Neuronal stem cell (in vitro differentiated cells): ENCODE measurements at places on chromosomes 12 and 14.

GRCh38 chr14:20978687-20979086, 11.1 kb upstream of the METTL17 start:
- no peak for DNase-seq

- DNase-seq, result no peak
These were observed 33.6 kb downstream of the CMKLR1 start for GRCh38 chr12:108305520-108305919.

DNA sequence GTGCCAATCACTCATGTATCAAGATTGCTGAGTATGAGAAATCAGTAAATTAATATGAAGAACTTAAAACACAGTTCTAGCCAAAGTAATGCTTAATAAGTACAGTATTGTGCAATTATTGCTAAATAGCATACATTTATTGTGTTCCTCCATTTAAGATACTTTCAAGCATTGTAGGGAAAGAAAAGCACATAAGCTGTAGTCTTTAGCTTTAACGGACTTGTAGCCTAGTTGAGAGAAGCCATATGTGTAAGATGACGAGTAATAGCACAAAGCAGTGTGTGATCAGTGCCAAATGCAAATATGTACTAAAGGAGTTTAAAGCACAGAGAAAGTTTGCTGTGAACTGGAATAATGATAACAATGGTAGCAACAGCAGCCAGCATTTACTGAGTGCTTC, 38.1 kb downstream of the ETV6 start:
- DNase-seq, result no peak

- no peak for DNase-seq
These were observed 58.9 kb upstream of the ANKS1B start for GRCh38 chr12:100043631-100044030.

DNA sequence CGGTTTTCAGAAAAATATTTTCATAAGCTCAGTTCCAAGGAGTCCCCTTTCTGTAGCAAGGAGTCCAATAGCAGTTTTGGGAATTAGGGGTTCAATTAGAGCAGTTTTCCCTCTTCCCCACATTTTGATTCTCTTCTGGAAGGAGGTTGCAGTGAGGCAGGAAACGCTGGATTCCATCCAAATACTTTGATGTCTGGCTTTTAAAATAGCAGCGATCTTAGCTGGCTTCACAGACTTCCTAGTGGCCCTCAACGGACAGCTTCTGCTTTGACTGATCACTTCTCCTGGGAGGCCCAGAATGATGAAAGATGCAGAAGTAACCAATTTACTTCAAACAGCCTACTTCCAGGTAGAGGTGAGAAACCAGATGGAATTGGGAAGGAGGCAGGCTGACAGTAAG, 63.1 kb downstream of the C12orf75 start:
- DNase-seq, result no peak

- no peak for DNase-seq
These were observed 12.1 kb downstream of the LTBP2 start for GRCh38 chr14:74599946-74600345.

GRCh38 chr12:94174576-94174975, 26.2 kb downstream of the PLXNC1 start:
- DNase-seq, result no peak

DNA sequence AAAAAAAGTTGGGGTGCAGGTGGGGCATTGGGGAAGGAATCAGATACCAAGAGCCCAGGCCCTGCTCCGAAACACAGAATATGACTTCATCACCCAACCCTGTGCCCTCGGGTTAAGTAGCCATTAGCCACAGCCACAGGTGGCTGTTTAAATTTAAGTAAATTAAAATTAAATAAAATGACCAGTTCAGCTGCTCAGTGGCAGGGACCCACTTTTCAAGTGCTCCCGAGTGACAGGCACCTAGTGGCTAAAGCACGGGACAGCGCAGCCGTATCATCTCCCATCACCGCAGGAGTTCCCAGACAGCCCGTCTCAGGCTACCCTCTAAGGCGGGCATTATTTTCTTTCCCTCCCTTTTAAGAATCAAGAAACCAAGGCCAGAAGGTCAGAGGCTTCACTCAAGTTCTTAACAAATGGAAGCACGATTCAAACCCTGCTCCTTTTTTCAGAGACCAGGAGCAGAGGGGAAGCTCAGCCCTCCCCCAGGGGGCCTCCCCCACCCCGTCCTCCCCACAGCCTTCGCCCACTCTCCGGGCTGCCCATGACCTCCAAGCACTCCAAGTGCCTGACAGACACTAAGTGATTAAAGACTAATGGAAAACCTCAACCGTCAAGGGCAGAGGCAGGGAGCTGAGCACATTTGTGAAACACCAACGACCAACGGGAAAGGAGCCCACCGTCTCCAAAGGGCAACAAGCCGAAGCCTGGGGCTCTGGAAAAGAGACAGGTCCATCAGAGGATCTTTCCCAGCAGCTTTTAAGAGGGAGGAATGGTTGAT, 5.2 kb downstream of the NCOR2 start:
- DNase-seq, result no peak

GRCh38 chr12:113049976-113050742, 6.4 kb upstream of the DTX1 start:
- no peak for DNase-seq

DNA sequence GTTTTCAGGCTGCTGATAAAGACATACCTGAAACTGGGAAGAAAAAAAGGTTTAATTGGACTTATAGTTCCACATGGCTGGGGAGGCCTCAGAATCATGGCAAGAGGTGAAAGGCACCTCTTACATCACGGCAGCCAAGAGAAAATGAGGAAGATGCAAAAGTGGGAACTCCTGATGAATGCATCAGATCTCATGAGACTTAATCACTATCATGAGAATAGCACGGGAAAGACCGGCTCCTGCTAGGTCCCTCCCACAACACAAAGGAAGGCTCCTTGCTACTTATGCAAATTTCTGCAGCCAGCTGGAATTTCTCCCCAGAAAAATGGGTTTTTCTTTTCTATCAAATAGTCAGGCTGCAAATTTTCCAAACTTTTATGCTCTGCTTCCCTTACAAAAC, 174.1 kb upstream of the RMST start:
- DNase-seq, result no peak

- peak; percentile 57 for DNase-seq
These were observed 589 bp upstream of the HVCN1 start for GRCh38 chr12:110689281-110690126.

DNA sequence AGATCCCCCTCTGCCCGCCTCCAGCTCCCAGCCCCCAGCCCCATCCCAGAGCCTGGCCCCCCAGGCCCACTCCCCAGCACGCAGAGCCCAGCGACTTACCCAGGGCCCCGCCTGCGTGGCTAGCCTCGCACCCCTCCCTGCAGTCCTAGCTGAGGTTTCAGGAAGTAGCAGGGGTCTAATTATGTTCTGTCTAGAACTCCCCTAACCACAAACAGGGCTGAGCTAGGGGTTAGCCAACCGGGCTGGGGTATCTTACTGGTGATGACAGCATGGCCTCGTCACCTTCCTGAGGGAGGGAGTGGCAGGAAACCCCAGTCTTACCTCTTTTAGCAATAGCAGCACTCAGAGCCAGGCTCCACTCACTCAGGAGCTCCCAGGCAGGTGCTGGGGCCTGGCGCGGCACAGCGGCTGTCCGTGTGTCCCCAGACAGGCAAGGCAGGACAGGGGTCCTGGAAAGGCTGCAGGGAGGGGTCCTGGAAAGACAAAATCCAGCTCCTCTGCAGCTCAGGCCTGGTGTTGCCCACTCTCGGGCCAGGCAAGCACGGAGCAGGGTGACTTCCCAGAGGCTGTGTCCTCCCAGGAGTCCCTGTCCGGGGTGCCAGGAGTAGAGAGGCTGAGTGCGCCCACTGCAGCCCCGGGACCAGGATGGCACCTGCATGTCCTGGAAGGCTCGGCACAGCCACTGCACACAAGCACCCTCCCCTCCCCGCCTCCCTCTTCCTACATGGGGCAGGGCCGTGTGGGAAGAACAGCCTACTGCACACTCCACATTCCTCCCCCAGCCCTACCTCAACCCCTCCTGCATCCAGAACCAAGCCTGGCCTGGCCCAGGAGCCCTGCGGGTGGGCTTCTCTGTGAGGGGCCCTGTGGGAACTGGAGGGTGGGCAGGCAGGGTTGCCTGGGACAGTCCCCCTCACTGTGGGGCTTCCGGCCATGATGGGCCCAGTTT, at the start of gene GPR132:
Gene GPR132 (minus strand): TSS at position 151 of the 949 bp plus-strand sequence. CDS start 10,010 bp downstream, outside the sequence.
- no peak for DNase-seq

DNA sequence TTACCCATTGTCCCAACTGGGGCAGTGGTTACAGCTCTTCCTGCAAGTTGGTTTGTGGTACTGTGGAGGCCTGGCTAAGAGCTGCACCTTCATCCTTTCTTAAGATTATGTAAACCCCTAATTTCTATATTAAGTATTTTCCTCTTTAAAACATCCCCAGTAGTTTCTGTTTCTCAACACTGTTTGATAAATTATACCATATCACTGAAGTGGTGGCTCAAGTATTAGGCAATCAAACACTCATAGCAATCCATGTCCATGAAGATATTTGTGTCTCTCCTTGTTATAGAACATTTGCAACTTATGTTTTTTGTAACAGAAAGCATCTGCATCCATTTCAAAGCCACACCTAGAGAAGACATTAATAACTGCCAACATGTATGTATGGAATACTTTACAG, 31.8 kb downstream of the ATXN3 start:
- no peak for DNase-seq

- no peak for DNase-seq
These were observed 147.4 kb upstream of the EGLN3 start for GRCh38 chr14:34098045-34098984.

- DNase-seq, result no peak
These were observed 761.2 kb downstream of the NOVA1 start for GRCh38 chr14:25836636-25837035.

GRCh38 chr12:13945641-13946040, 35.8 kb downstream of the GRIN2B start:
- no peak for DNase-seq

- DNase-seq, result no peak
These were observed 501.1 kb downstream of the VRK1 start for GRCh38 chr14:97298331-97298730.

- no peak for DNase-seq
These were observed 24.7 kb upstream of the ANO6 start for GRCh38 chr12:45191239-45191638.

DNA sequence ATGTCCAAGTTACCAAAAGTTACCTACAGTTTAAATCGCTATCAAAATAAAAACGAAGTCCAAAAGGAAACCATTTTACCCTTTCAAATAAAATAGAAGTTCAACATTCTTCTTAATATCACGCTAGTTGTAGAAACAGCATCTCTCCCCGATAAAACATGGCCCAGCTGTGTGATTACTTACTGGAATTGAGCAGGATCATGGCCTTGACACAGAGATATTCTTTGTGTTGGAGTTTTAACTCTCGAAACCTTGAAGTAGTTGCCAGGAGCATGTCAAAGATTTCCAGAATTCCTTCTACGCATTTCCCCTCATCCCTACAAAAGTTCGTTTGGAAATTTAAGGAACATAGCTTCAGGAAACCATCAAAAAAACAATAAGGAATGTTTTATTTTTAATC, 44.8 kb downstream of the ESR2 start:
- DNase-seq, result no peak

DNA sequence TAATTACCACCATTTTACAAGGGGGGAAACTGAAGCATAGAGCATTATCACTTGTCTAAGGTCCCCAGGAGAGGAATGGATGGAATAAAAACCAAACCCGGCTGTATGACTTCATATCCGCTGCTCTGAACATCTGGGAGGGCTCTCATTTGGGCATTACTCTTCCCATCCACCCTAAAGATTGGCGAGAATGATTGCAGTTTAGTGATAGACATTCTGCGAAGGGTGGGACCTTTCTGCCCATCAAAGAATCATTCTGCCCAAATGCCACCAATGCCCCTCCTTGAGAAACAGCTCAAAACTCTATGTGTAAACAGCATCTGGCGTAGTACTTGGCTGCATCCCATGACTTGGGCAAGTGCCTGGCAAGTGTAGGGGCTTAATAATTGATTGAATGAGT, 11.6 kb downstream of the CHST11 start:
- no peak for DNase-seq

GRCh38 chr12:16583969-16584745, 21.8 kb downstream of the LMO3 start:
- DNase-seq, result no peak

- DNase-seq, result no peak
These were observed 166.0 kb downstream of the FOXN3 start for GRCh38 chr14:89251061-89251460.

DNA sequence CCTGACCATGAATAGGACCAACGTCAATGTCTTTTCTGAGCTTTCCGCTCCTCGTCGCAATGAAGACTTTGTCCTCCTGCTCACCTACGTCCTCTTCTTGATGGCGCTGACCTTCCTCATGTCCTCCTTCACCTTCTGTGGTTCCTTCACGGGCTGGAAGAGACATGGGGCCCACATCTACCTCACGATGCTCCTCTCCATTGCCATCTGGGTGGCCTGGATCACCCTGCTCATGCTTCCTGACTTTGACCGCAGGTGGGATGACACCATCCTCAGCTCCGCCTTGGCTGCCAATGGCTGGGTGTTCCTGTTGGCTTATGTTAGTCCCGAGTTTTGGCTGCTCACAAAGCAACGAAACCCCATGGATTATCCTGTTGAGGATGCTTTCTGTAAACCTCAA, 17.3 kb downstream of the GPRC5A start:
- no peak for DNase-seq

- no peak for DNase-seq
These were observed 254.6 kb downstream of the FBXL14 start for GRCh38 chr12:1339618-1340319.

DNA sequence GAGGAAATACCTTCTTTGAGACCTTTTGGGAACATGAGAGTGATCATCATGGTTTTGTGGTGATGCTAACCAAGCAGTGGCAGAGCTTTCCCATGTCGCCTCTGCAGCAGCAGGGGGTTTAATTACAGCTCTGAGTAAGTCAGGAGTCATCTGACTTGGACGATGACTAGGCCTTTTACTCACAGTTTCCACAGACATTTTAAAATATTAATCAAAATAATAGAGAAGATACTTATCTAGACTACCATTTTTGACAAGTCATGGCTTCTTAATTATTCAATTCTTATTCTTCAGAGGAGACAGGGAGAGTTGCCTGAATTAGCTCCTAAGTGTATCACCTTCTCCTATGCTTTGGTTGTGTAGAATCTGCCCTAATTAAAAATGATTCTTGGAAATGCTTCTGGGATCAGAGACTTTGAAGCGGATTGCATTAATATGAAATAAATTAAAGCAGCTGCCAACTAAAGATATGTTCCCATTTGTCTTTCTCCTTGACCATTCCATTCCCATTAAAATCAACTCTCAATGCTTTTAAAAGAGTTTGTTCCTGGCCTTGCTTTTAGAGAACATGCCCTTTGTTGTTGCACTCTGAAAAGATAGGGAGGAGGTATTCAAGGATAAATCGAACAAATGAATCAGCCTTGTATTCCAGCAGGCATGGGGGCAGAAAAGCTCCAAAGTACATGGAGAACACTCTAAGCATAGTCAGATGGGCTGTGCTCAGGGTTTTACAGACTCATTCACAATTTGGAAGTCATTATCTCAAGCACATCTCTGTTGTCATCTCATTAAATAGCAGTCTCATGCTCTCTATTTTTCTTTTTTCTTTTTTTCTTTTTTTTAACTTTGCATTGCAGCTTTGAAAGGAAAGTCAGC, 7.7 kb upstream of the IFNG-AS1 start:
- DNase-seq, result no peak

- DNase-seq, result no peak
These were observed 539.7 kb downstream of the AACS start for GRCh38 chr12:125604976-125605375.

GRCh38 chr12:124126950-124127655, 154.1 kb downstream of the ZNF664 start:
- no peak for DNase-seq
